ENCODE measurements at places on chromosomes 1 and 21.

GRCh38 chr1:172402878-172403569 is 17.5 kb upstream of the C1orf105 start:
- DNase-seq, result no peak

- DNase-seq, result no peak
Observed at GRCh38 chr1:158374860-158375259, 21.2 kb downstream of the CD1E start.

DNA sequence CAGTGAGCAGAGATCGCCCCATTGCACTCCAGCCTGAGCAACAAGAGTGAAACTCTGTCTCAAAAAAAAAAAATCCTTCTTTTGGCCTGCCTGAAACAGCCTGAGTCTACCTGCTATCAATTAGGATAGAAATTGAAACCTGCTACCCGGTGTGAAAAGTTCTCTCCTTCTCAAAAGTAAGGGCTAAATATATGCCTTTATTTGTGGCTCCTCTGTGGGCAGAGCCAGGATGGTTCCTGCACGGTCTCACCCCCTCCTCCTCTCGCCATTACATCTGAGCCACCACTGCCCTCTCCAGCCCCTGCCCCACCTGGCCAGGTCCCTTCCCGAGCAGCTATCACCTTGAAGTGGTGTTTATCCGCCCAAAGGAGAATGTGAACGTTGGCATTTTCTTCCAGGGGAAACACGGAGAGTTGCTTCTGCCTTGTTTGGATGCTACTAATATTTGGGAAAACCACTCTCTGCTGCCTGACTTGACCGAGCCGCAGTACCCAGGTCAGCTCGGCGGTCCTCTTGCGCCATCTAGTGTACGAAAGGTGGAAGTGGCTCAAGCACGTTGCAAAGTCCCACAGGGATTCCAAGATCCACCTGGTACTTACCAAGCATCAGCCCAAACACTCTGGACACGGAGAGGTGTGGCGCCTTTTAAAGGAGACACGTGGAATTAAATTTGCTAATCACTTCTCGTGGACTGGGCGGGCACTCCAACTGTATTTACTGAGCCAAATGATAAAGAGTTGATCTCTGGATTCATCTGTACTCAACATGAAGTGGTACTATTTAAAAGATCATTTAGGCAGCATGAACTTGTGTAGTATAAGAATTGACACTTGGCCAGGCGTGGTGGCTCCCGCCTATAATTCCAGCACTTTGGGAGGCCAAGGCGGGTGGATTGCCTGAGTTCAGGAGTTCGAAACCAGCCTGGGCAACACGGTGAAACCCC is 31.9 kb downstream of the SETD4 start:
- DNase-seq, result peak; percentile 75

DNA sequence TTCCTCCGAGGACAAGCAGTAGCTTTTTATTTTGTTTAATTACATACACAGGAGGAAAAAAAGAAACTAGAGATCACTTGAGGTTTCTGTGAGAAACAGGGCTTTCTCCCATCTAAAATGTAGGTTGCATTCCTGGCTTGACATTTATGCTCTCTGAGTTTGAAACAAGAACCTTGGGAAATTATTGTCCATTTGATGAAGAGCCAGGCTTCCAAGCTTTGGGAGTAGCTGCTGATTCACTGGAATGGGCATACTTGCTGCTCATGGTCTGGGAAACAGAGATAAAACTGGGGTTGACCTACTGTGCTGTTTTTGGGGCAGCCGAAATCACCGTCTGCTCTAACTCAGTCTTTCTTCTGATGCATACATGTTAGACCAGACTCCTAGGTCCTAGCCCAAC is 165.4 kb downstream of the MIS18A start:
- no peak for DNase-seq

DNA sequence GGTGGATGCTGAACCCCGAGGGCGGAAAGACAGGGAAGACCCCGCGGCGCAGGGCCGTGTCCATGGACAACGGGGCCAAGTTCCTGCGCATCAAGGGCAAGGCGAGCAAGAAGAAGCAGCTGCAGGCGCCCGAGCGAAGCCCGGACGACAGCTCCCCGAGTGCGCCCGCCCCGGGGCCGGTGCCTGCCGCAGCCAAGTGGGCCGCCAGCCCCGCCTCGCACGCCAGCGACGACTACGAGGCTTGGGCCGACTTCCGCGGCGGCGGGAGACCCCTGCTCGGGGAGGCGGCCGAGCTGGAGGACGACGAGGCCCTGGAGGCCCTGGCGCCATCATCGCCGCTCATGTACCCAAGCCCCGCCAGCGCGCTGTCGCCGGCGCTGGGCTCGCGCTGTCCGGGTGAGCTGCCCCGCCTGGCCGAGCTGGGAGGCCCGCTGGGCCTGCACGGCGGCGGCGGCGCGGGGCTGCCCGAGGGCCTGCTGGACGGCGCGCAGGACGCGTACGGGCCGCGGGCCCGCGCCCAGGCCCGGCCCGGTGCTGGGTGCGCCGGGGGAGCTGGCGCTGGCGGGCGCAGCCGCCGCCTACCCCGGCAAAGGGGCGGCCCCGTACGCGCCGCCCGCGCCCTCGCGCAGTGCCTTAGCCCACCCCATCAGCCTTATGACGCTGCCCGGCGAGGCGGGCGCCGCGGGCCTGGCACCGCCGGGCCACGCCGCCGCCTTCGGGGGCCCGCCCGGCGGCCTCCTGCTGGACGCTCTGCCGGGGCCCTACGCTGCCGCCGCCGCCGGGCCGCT is 20.7 kb downstream of the FOXO6 start:
- no peak for DNase-seq

GRCh38 chr1:38402230-38402815 is 355.7 kb upstream of the POU3F1 start:
- DNase-seq, result no peak

GRCh38 chr1:27593678-27594563 is 10.0 kb downstream of the AHDC1 start:
- peak; percentile 69 for DNase-seq

- DNase-seq, result no peak
Observed at GRCh38 chr1:244651956-244652622, 837 bp upstream of the DESI2 start.

DNA sequence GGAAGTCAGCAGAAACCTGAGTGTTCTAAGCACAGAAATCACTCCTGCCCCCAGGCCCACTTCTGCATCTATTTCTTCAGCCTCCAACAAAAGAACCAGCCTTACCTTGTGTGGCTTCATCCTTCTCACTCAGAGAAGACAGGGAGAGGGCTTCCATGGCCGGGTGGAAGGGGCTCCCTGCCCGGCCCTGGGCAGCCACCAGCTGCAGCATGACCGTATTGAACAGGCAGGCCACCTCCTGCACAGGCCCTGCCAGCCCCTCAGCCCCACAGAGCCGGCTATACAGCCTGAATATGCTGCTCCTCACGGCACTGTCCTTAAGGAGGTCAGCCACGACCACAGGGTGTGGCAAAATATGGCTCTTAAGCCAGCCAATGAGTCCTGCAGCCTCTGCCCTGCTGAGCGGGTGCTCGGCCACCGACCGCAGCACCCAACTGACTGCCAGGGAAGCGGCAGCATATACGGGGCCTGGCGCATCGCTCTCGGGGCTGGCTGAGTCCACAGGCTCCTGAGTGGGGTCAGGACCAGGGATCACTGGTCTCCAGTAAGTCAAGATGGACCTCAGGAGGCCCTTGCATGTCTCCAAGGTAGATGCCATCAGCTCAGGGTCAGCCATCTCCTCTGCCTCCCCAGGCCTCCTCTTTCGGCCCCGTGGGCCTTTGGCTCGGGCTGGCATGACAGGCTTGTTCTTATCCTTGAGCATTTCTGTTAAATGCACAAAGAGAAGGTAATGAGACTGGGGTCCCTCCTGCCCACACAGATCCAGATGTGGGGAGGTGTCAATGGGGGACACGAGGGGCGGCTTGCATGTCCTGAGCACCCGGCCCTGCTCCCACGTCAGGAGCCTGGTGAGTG is 17.9 kb downstream of the MRAP start:
- DNase-seq, result no peak

- DNase-seq, result no peak
Observed at GRCh38 chr1:209705033-209705598, 470 bp downstream of the HSD11B1 start.

DNA sequence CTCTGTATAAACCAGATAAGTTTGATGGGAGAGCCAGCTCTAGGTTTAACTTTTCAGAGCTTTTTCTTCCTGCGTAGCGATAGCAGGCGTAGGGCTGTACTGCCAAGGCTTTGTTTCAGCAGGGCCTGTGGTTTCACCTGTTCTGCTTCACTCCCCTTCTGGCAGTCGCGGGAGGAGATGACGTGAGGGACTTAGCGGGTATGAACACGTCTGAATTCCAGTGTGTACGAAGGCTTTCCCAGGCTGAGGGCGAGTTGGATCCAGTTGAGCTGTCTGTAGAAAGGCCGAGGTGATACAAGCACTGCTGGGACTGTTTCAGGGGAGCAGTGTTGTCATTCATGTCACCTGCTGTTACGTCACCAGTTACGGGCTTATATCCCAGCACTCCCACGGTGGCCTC is 21.2 kb downstream of the PEX14 start:
- peak; percentile 45 for DNase-seq

- DNase-seq, result peak; percentile 90
Observed at GRCh38 chr1:62362061-62362917, 43.1 kb upstream of the KANK4 start.

GRCh38 chr1:223142269-223142668 is 779 bp downstream of the TLR5 start:
- no peak for DNase-seq

DNA sequence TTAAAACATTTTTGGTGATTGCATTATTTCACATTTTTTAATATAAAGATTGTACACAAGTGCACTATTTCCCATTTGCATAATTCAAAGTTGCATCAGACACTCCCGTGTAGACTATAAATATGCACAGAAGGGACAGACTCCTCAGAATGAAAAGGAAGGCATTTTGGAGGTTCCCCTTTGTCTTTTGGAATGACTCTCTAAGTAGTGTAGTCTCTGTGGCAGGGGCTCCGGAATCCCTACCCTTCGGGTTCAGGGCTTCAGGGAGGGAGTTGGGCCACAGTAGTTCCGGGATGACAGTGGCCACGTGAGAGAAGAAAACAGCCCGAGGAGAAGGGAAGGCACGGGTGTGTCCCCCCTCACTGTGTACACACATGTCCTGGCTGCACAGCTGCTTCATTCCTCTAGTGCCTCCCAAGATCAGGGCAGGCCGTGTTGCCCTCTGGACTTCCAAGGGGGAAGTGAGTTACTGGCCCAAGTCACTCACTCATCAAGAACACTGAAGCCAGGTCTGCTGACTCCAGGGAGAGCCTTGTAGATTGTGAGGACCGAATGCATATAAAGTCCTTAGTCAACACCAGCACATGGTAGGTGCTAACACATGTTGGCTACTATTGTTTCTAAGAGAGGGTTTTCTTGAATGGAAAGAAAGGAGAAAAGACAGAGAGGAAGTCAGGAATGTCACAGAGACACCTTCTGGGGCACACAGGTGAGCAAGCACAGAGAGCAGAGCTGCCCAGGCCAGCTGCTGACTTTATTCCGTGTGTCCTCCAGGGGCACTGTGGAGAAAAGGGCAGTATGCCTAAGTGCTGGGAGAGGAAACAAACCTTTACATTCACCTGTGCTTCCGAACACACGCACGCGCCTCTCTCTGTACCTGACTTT is 39.8 kb downstream of the LHX4 start:
- peak; percentile 19 for DNase-seq

DNA sequence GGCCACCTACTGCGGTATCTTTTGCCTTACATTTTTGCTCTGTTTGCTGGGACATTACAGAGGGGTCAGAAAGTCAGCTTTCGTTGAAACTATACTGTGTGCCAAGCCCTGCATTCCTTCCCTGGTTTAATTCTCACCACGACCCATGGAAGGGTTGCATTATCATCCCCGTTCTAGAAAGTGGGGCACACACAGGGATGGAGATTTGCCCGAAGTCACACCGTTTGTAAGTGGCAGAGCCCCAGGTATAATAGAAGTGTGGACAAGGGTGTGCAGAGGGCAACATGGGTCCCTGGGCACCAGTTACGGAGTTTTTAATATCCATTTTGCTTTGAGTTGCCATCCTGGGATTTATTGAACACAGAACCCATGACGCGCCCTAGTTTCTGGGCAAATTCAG is 11.8 kb downstream of the DMRTB1 start:
- no peak for DNase-seq

Measured in NCI-H2171 treated with DMSO at 0.1 percent for 48 hours (cell line).